T47D (cell line): ENCODE measurements at places on chromosomes 5 and 9.

DNA sequence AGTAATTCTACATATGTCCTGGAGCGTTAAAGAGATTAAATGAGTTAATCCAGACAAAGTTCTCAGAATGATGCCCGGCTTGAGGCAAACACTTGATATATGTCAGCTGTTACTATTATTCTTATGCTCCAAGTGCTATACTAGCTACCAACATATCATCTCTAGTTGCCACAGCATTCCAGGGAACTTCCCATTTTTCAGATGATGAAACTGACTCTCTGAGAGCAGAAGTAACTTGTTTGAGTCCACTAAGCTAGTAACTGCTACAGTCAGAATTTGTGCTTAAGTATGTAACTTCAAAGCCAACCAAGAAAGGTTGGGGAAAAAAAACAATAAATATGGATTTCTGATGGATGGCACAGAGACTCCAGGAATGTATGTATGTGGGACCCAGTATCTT is 98.1 kb downstream of the CDK5RAP2 start:
- no peak for DNase-seq

- DNase-seq = no peak
These were observed 8.2 kb downstream of the LIFR start for GRCh38 chr5:38548064-38548759.

GRCh38 chr9:22060831-22061383 is 51.8 kb upstream of the CDKN2B start:
- DNase-seq = no peak

- peak; percentile 92 for DNase-seq
These were observed at the start of gene COL5A1 for GRCh38 chr9:134641173-134641989. TSS of gene COL5A1 (plus strand) at chr9:134641803. CDS start at chr9:134642188, 385 bp downstream.

DNA sequence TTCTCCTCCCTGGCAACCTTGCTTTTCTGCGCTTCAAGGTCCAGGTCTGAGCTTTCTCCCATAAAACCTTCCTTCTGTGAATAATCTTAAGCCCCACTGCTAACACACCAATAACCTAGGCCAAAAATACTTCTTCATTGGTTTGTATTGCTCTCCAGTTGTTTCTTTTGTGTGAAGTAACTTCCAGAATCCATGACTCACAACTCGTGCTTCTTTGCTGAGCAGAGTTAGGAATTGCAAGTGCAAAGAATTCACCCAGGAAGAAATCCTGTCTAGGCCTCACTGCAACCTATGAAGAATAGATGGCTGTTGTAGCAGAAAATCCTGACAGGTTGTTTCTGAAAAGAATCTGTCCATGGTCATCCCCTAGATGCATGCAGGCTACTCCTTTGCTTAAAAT is 295.7 kb downstream of the MED10 start:
- DNase-seq = no peak

GRCh38 chr5:1923766-1924165 is 41.0 kb upstream of the IRX4 start:
- no peak for DNase-seq

GRCh38 chr5:74491586-74491985 is 148.9 kb downstream of the ENC1 start:
- no peak for DNase-seq

GRCh38 chr9:32351845-32352244 is 32.6 kb upstream of the ACO1 start:
- peak; percentile 31 for DNase-seq

GRCh38 chr5:96903300-96903699 is 27.0 kb downstream of the ERAP2 start:
- DNase-seq = no peak

DNA sequence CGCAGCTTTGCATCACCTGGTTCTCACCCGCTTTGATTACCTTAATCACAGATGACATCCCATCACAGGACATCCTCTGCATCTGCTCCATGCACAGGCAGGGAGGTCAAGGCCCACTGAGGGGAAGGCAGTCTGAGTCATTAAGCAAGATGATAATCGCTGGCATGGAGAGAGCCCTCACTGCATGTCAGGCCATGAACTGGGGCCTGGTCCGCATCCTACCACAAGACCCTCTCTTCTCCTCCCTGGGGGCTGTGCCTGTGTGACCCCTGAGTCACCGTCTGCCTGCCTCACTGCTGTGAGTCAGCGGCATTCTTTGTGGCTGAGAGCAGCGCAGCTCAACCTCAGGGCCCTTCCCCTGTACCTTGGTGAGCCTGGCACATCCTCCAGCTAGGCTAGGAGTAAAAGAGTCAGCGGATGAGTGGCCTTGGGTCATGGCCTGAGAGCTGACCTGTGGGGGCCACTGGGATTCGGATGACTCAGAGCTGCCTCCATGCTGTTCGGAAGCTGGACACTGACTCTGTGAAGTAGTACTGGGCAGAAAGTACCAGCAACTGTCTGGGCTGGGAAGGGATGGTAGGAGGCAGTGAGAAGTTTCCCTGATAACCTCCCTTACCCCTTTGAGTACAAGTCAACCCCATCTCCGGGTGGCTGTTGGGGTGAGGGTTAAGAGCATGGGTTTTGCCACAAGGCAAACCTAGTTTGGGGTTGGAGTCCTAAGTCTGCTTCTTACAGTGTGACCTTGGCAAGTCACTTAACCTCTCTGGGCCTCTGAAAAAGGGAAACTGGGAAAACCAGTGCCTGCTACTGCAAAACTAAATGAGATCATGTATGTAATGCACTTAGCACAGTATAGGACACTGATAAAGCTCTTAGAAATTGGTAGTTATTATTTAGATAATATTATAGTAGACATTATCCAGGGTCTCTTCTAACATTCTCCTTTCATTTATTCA is 14.6 kb upstream of the ARSI start:
- DNase-seq = no peak

- no peak for DNase-seq
These were observed 20.8 kb upstream of the MATR3 start for GRCh38 chr5:139272471-139273321.

- no peak for DNase-seq
These were observed 47.7 kb downstream of the NSUN2 start for GRCh38 chr5:6585168-6585567.

GRCh38 chr5:13934921-13935320 is 9.6 kb downstream of the DNAH5 start:
- no peak for DNase-seq

DNA sequence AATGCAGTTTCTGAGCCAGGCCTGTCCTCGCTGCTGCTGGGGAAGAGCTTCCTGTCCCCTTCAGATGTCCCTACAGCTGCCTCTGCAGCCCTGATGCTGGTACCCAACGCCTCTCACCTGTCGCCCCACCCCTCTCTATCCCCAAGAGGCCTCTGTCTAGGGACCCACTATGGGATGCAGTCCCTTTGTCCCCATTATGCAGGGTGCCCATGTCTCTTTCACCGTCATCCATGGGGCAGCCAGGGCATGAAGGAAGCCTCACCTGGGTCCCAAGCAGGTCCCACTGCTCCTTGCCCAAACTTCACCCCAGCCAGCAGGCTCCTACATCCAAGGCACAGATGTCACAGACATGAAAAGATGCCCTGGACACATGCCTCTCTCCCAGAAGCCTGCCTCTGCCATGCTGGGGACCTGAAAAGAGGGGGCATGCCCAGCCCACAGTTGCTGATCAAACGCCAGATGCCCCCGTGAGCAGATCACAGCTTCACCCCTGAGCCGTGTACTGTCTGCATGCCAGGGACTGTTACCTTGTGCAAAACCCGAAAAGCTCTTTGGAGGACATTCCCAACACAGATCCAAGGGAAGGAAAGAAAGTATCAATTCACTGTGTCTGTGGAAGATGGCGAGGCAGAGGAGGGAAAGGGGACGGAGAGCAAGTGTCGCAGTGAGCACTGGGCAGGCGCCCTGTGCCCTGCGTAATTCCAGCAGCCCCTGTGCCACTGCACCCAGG is 81.0 kb downstream of the ADAMTS2 start:
- DNase-seq = no peak

- no peak for DNase-seq
These were observed 87.6 kb downstream of the ANKRD55 start for GRCh38 chr5:56145511-56145910.

- no peak for DNase-seq
These were observed 31.9 kb upstream of the HAND1 start for GRCh38 chr5:154509784-154510555.

GRCh38 chr5:164188733-164189148 is 683.3 kb downstream of the MAT2B start:
- no peak for DNase-seq

- DNase-seq = no peak
These were observed 153.7 kb upstream of the DAPK1 start for GRCh38 chr9:87343816-87344430.

GRCh38 chr5:27158775-27159174 is 120.4 kb upstream of the CDH9 start:
- DNase-seq = no peak

- DNase-seq = no peak
These were observed 58.6 kb downstream of the GPBP1 start for GRCh38 chr5:57232293-57233033.

DNA sequence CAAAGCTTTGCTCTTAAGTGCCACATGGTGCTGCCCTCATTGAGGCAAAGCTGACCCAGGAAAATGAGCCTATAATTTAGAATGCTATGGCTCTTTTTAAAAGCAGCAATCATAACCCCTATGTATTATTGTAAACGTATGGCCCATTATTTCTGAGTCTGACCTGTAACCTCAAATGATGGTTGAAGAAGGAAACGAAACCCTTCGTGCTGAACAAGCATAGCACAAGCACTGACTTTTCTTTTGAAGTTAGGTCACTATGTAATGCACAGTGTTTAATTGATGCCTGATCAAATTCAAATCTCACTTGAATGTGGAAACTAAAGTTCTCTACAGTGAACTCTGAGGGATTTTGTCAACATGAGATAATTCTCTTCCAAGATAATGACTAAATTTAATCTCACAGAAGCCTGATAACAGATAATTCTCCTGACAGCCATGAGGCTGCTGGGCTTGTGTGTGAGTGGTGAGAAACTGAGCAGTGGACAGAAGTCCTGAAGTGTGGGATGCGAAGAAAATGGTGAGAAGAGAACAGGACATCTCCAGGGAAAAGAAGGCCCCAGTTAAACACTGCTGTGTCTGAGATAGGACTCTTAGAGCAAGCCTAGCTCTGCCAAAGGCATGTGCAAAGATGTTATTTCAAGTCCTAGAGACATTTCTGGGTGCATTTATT is 226.9 kb downstream of the MAN2A1 start:
- no peak for DNase-seq

DNA sequence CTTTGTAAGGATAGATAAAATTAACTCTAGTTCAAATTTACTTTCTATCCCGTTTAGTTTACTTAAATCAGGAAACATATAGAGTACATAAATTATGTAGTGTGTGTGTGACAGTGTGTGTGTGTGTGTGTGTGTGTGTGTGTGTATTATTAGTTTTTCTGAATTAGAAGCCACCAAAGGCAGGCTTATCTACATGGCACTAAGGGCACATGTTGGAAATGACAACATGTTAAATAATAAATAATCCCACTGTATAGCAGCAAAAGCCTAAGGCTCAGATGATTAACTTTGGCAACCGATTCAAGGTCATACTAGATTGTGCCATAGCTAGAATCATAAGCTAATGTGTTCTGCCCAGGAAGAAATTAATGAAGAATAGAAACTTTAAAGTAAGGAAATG is 54.6 kb downstream of the MEGF9 start:
- DNase-seq = no peak

DNA sequence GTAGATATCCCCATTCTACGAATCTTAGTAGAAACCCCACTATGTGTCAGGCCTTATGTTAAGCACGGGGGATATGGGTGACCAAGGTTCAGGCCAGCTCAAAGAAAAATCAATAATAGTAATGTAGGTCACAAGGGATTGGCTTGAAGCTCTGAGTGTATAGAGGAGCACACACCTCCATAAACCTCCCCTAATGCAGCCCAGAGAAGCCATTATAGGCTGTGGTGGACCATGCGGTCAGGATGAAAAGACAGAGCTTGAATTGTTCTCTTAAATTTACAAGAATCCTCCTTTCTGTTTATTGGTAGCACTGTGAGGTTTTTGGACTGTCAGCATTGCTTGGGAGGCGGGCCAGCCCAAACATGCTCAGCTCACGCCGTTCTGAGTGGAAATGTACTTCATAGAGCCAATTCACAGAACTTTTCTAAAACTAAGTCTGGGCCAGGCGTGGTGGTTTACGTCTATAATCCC is 9.1 kb downstream of the PDE6A start:
- no peak for DNase-seq

DNA sequence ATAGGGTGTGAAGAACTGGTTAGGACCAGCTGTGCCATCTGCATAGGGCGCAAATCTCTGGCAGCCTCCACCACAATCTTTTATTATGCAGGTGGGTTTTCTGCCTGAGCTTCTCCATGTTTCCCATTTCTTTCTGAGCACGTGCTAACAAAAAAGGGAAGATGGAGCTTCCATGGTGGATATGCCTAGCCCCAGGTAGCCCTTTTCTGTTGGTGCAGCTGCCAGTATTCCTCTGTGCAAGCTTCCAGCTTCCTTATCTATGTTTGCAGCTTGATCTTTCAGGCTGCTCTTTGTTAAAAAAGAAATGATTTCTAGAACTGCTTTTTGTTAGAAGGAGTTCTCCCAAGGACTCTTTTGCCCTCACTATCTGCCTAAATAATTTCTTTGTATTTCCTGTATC is 95.0 kb upstream of the EPB41L4A start:
- no peak for DNase-seq

DNA sequence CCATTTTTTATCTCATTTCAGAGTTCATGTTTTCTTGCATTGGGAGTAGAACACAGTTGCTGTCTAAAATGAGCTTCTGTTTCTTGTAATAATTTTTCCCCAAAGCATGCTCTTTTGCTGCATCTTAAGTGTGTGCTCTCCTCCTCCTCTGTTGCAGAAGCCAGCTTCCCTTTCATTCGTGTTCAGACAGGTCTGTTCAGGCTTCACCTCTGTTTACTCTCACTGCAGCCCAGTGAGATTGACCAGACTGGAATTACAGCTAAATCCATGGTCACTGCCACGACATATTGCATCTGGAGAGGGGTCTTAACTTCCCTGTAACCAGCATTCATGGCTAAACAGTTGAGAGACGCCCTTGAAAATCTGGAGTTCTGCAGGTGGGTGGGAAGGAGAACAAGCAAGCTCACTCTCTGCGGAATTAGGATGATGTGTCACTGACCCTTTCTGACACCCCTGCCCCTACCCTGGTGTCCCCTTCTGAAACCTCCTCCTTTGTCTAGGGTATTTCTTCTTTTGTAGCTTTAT is 223.2 kb downstream of the FSTL4 start:
- peak; percentile 24 for DNase-seq

DNA sequence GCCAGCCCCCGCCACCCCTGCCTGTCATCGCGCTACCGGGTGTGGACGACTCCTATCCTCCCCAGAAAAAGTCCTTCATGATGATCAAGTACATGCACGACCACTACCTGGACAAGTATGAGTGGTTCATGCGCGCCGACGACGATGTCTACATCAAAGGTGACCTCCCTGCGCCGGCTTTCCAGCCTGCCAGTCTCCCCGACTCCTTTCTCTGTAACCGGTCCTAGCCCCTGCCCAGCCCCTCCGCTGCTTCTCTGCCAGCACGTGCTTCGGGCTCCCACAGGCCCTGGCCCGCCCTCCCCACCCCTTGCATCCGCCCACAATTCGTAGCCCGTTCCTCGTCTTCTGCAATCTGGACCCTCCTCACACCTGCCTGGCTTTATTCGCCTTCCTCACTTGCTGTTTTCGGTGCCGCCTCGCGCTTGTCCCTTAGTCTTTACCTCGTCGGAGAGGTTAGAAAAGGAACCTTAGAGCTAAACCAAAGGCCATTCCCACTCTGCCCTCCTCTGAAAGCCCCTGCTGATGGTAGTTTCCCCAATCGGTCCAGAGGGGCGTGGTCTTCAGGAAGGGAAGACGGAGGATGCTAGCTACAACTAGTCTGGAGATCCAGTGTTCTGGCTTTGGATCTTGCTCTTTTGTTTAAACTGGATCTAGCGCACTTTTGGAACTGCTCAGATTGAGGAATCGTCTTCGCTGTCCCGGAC is 1.4 kb downstream of the CHSY3 start:
- no peak for DNase-seq
